Esophagus squamous epithelium (tissue), 5 donors: ENCODE measurements at places on chromosomes 6 and 20.

GRCh38 chr20:17449031-17449430, 82.1 kb downstream of the BFSP1 start:
- DNase-seq: no peak
- H3K27ac ChIP-seq: no peak overlapping the region
- no peaks in the 10 kb centered on the region for H3K27me3 ChIP-seq
- H3K4me3 ChIP-seq: no peak overlapping the region

DNA sequence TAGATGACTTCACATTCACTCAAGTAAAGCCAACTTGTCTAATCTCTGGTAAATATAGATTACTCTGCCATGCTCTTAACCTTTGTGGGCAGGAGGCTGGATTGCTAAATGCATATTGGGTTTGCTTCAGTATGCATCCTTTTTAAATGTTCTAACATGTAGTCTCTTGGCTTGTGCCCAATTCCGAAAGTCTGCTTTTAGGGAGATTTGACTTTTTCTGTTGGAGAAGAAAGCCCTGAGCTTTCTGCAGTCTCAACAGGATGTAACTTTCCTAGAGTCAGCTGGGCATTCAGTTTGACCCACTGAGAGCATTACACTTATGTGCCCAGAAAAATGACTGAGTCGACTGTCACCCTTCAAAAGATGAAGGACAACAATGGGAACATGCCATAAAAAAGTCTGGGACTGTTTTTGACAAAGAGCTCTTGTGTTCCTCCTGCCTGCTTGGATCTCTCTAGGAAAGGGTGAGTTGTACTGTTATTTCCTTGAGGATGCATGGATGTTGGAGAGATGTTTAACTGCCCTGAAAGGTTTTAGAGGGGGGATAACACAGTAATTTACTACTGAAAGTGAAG, 299.4 kb downstream of the ZFAND3 start:
- H3K36me3 ChIP-seq: no peaks in the 10 kb centered on the region
- H3K27ac ChIP-seq: no peak overlapping the region
- H3K4me1 ChIP-seq: no peaks in the 10 kb centered on the region

- no peak overlapping the region for H3K4me3 ChIP-seq
- H3K4me1 ChIP-seq: no peaks in the 10 kb centered on the region
- H3K27ac ChIP-seq: no peak overlapping the region
These were observed 493.3 kb downstream of the MAFB start for GRCh38 chr20:40195742-40196141.

- no peak overlapping the region for H3K27ac ChIP-seq
- H3K36me3 ChIP-seq: no peaks in the 10 kb centered on the region
- no peaks in the 10 kb centered on the region for H3K27me3 ChIP-seq
- H3K4me1 ChIP-seq: peaks cover 8% of the 10 kb centered on the region
- H3K4me3 ChIP-seq: no peak overlapping the region
These were observed 220.3 kb downstream of the NRN1 start for GRCh38 chr6:5786321-5786968.

DNA sequence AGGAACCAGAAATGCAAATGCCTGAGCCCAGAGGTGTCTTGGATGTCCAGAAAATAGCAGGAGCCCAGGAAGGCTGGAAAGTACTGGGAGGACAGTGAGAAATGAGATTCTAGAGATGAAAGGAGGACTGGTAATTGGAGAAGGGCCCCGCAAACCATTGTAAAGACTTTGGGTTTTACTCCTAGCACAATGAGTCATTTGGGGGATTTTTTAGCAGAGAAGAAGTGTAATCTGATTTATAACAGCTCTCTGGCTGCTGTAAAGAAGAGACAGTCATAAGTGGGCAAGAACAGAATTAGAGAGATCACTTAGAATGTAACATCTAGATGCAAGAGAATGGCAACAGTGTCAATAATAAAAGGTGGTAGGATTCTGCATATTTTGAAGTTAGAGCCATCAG, 40.2 kb downstream of the SLC35F1 start:
- H3K4me1 ChIP-seq: no peaks in the 10 kb centered on the region
- no peak overlapping the region for H3K4me3 ChIP-seq
- H3K27ac ChIP-seq: no peak overlapping the region
- no peak for DNase-seq
- no peaks in the 10 kb centered on the region for H3K36me3 ChIP-seq
- no peaks in the 10 kb centered on the region for H3K27me3 ChIP-seq

DNA sequence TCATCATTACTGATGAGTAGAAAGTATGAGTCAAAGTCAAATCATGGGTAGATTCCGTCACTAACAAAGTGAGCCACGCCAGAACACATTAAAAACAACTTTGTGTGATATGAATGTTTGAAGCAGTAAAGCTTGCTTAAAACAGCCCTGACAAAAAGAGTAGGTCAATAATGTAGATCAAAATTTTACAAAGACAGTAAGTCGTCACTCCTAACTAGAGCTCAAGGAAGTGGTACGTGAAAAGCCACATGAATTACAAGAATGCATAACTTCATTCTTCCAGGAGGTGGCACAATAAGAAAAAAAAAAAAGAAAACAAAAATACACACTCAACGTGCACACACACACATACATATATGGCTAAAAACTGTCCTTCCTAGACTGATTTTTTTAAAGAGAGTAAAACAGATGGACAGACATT, 69.9 kb downstream of the HACE1 start:
- no peaks in the 10 kb centered on the region for H3K4me1 ChIP-seq
- no peak for DNase-seq
- peaks cover 42% of the 10 kb centered on the region for H3K36me3 ChIP-seq
- H3K4me3 ChIP-seq: no peak overlapping the region
- no peaks in the 10 kb centered on the region for H3K27me3 ChIP-seq
